Right renal pelvis (tissue), 4 donors: ENCODE measurements at places on chromosomes 7 and 10.

GRCh38 chr7:88867158-88867557 is 71.6 kb upstream of the TEX47 start:
- no peak for DNase-seq

- DNase-seq = no peak
Measured at GRCh38 chr10:68163735-68164134, 54.4 kb downstream of the MYPN start.

- DNase-seq = no peak
Measured at GRCh38 chr7:121777672-121778071, 95.3 kb upstream of the PTPRZ1 start.

- DNase-seq = no peak
Measured at GRCh38 chr10:80444124-80444523, 10.0 kb upstream of the TSPAN14 start.

- no peak for DNase-seq
Measured at GRCh38 chr7:131633342-131633843, 77.0 kb upstream of the PODXL start.

DNA sequence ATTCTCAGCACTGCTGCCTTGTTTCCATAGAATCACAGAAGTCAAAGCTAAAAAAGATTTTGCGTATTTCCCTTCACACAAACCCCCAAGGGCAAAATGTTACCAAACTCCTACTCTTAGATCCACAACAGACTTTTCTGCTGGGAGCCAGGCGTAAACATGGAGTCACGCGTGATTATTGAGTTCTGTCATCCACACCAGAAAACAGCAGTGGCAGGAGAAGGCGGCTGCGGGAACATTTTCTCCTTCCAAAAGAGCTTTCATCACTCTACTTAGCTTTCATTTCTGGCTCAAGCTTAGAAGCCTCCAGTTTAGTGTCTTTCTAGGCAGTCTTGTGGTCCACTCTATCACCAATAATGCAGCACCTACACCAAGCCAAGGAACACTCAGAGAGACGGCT is 712.9 kb upstream of the NRP1 start:
- no peak for DNase-seq

DNA sequence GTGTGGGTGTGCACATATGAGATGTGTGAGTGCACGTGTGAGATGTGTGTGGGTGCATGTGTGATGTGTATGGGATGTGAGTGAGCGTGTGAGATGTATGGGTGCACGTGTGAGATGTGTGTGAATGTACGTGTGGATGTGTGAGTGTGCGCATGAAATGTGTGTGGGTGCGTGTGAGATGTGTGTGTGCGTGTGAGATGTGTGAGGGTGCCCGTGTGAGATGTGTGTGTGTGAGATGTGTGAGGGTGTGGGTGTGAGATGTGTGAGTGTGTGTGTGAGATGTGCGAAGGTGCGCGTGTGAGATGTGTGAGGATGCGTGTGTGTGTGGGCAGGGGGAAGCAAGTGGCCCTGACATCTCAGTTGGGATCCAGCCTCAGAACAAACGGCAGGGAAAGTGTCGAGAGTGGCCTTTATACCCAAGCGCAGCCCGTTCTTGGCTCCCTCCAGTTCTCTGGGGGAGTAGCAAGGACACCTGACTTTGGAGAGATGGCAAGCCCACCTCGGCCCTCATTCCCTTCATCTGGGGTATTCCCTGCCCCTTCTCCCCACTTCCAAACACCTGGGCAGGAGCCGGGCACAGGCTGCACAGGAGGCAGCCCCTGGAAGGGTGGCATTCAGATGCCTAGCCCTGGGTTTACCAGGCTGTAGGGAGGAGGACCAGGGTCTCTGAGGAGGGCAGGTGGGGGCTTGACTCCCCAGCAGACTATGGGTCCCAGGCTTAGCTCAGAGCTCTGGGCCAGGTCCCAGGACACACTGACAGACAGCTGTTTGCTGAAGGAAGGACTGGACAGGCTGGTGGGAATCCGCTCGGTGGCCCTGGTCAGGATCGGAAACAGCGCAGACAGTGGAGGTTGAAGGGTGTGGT is 31.6 kb downstream of the PPIF start:
- DNase-seq = no peak

GRCh38 chr10:107071301-107071700 is 93.2 kb downstream of the SORCS1 start:
- DNase-seq = no peak

DNA sequence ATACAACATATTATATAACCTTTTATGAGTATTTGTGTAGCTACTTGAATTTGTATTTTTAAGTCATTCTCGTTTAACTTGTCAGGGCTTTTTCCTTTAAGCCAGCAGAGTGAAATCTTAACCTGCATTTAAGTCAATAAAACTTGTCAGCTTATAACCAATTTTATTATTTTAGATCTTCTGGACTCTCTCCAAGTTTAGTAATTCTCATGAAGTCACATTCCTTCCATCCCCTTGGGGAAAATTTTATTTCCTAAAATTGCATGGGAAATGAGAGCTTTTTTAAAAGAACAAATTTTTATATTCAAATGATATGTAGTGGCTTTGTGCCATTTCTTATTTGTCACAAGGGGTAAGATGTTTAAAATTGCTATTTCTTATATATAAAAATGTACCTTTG is 74.0 kb downstream of the SEPTIN7 start:
- no peak for DNase-seq

GRCh38 chr10:36583690-36584089 is 541.7 kb upstream of the ANKRD30A start:
- DNase-seq = no peak

- no peak for DNase-seq
Measured at GRCh38 chr10:44862924-44863323, 48.2 kb upstream of the TMEM72 start.

GRCh38 chr7:116552602-116553001 is 27.8 kb downstream of the CAV1 start:
- no peak for DNase-seq

DNA sequence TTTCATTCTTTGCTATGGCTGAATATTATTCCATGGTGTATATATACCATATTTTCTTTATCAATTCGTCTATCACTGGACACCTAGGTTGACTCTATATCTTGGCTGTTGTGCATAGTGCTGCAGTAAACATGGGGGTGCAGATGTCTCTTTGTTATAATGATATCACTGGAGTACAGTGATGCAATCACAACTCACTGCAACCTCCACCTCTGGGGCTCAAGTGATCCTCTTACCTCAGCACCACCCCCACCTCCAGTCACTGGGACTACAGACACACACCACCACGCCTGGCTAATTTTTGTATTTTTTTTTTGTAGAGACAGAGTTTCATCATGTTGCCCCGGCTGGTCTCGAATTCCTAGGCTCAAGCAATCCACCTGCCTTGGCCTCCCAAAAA is 15.6 kb downstream of the KLHL7 start:
- no peak for DNase-seq

- no peak for DNase-seq
Measured at GRCh38 chr7:90846192-90846591, 250.1 kb downstream of the CDK14 start.

DNA sequence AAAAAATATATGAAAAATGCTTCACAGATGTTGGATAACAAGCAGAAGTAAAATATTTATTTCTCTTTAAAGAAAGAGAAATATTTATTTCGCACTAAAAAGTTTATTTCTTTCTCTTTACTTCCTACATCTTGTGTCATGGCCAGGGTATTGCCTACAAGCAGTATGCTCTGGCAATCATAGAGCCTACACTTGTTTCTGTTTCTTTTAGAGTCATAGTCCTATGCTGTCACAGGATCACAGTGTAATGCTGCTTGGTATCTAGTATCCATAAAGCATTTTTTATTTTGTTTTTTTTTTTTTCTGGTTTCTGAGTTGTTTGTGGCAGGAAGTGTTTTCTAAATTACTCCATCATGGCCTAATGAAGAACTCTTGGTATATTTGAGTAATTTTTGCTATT is 116.0 kb downstream of the ATRNL1 start:
- DNase-seq = no peak

DNA sequence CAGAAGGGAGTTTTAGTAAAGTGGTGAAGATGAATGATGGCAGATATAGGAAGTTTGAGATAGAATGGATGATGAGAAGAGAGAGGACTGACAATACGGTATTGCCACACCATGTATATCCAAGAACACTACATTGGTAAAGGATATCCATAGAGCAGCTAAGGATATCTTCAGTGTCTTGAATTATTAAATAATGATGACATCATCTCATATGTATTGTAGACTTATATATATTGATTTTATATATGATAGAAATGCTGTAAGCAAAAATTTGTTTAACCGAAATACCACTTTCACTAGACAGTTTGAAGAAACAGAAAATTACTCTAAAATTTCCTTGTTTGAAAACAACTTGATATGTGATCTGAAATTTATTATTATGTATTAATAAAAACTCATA is 89.0 kb downstream of the SEPTIN7 start:
- DNase-seq = no peak

- DNase-seq = no peak
Measured at GRCh38 chr7:101731502-101732084, 85.8 kb upstream of the CUX1 start.

DNA sequence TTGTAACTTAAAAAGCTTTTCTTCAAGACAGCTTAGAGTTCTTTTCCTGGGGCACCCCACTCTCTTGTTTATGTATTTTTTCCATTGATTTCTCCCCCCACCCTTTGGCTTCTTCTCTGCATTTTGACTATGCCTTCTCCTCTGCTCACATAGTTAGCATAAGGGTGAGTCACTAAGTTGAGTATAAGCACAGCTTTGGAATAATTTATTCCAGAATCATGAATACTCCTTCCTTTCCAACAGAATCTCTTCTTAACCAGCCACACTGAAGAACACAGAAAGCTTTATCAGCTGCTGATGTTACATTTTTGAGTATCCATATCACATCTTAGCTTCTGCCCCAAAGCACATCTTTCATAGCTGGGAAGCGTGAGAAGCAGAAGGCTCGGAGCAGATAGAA is 449.5 kb upstream of the MKI67 start:
- no peak for DNase-seq

DNA sequence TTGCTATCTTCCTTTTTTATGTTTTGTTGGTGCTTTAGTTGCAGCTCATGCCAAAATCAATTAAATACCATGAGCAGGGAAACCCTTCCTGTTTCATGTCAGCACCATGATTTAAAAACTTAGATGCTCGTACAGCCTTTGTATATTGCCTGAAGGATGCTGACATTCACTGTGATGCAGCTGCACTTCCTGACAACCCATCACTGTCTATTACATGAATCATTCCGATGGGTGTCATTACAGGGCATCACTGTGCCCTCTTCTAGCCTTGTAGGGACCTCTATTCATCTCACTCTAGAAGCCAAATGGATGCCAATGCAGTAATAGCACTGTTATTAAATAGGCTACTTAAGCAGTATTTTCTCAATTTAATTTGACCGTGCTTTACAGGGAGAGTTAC is 18.3 kb upstream of the ITGB1 start:
- no peak for DNase-seq

GRCh38 chr10:99248824-99249223 is 13.2 kb upstream of the HPSE2 start:
- no peak for DNase-seq

DNA sequence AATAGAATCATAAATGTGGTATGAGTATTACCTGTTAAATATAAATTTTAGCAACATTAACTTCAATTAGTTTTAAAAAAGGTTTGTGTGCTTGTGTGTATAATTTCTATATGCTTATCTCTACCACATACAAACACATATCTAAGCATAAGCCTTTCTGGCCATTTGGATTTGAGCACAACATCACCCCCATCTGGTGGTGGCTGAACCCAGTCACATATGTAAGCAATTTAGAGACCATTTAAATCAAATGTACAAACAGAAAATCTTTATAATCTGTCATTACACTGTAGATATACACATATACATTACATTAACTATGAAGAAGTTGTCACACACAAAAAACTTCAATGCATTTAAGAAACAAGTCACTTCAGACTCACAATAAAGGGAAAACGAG is 31.7 kb downstream of the GPR22 start:
- no peak for DNase-seq

DNA sequence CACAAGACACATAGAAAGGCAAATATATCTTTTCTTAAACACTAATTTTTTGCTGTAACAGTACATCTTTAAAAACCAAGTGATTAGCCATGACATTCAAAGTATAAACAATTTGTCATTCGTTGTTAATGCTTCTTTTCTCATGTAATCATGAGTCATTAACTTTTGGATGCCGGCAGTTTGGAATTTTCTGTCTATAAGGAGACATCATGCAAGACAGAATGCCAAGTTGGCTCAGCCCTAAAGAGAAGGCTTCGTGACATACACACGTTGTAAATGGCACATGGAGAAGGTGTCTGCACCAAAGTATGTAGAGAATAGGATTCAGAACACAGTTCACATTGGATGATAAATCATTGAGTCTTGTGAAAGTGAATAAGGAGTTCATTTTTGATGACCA is 35.9 kb downstream of the CCDC3 start:
- DNase-seq = no peak

GRCh38 chr10:129696636-129697035 is 229.6 kb downstream of the MGMT start:
- DNase-seq = no peak

DNA sequence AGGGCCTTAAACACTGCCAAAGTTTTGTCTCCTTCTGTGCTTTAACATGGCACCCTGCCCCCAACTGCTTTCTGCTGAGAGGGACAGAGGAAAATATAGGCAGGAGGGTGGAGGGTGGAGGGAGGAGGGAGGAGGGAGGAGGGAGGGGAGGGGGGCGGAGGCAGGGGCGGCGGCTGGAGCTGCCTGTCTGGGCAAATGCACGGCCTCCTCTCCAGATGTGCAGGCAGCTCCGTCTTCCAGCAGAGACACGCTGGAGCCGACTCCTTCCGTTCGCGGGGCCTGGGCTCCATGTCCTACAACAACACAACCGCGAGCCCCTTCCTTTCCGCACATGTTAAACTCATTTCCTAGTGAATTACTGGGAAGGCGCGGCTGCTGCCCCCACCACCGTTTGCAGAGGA is 14.2 kb downstream of the EBF3 start:
- DNase-seq = no peak

- DNase-seq = no peak
Measured at GRCh38 chr7:26183545-26184280, 16.8 kb downstream of the HNRNPA2B1 start.

- DNase-seq = no peak
Measured at GRCh38 chr10:132176623-132177500, 9.9 kb upstream of the DPYSL4 start.

GRCh38 chr7:27420702-27421101 is 178.1 kb downstream of the EVX1 start:
- no peak for DNase-seq

DNA sequence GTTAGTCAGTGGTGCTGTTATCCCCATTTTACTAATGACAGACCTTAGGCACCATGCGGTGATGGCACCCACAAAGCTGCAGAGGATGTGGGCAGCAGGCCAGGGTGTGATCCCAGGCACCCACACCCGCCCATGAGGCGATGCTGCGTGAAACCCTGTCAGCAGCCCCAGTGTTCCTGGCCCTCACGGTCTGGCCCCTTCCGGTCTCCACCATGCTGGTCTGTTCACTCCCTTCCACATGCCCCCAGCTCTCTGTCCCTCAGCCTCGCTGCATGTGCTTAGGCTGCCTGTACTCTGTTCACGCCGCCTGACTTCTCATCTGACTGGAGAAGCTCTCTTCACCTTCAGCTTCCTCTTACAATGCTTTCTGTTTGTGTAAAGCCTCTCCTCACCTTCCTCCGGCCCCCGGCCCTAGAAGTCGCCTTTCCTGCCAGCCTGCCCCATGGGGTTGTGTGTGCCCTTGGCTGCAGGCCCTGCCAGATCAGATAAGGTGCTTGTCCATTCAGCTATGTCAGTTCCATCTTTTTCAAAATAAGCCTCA is 17.6 kb upstream of the ORAI2 start:
- DNase-seq = no peak

GRCh38 chr7:12884856-12885440 is 197.5 kb downstream of the ARL4A start:
- DNase-seq = no peak
